ENCODE measurements at places on chromosomes 7 and 10.

DNA sequence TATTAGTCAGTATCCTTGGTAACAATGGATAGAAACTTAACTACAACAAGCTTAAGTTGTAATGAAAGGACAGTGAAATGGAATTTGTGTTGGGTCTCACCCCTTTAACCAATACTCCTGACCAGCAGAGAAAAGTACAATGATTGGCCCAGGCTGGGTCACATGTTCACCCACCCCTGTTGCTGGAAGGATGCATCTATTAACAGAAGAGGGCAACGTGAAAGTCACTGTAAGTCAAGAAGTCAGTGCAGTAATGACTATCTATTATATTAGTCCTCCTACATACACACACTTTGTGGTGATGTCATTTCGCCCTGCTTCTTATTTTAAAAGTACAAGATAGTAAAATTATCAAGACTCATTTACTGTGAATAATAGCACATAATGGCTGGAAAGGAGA is 16.2 kb downstream of the PNLIPRP2 start:
- DNase-seq = no peak

- no peak for DNase-seq
These were observed 13.1 kb downstream of the GNAT3 start for GRCh38 chr7:80498481-80499349.

DNA sequence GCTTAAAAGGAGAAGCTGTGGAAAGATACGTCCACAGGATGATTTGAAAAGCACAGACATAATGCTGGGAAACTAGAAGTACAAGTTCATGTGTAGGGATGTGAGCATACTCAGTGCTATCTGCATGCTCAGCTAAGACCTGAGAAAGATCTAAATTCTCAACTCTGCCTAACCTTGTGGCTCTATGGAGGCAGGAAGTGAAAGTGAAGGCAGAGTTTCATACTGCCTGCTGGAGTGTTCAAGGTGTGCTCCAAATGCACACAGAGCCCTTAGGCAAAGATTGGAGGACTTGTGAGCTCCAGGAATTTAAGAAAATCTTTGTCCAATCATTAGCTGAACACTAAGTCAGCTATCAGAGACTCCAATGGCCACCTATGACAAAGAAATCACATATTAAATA is 190.9 kb downstream of the RNLS start:
- DNase-seq = no peak

DNA sequence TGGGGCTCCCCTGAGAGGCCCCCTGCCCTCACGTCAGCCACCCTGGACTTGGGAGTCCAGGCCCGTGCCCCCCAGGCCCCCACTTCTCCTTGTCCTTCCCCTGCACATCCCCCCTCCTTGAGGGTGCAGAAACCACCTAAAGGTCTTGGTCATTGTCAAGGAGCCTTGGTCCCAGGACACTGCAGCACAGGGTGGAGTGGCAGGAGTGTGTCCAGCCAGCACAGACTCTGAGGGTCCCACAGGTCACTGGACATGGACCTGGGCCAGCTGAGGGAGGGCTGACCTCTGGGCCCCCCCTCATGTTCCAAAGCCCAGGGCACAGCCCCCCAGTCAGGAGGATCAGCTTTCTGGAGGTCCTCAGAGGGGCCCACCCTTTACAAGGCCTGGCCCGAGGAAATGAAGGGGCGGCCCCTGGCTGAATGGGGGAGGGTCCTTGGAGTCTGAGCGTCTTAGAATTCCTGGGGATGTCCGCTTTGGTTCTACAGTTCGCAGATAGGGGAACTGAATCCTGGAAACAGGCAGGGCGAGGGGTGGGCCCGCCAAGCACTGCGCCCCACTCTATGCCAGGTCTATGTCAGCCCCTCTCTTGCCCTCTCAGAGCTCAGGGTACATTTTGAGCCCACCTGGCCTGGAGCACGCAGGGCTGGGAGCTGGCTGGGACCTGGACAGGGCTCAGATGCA is 54.0 kb downstream of the PWWP2B start:
- DNase-seq = no peak

- no peak for DNase-seq
These were observed 18.6 kb downstream of the CUL1 start for GRCh38 chr7:148717266-148717793.

DNA sequence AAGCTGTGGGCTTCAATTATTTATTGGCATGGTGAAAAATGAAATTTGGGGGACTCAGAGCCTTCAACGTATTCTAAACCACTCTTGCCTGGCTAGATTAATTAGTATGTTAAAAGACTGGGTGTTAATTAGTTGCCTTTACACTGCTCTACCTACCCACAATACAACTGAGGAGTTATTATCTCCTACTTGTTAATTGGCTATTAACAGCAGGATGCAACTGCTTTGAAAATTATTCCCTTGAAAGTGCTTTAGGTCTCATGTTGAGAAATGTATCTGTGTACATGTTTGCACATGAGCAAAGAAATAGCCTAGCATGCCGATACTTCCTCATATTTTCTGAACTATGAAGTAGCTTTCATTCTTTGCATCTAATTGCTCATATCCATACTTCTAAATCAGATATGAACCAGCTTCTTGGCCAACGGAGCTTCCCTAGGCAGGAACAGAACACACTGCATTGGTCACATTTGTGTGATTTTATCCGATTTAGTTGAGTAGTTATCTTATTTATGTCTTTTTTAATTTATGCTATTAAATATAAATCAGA is 155.8 kb downstream of the GPAM start:
- no peak for DNase-seq

DNA sequence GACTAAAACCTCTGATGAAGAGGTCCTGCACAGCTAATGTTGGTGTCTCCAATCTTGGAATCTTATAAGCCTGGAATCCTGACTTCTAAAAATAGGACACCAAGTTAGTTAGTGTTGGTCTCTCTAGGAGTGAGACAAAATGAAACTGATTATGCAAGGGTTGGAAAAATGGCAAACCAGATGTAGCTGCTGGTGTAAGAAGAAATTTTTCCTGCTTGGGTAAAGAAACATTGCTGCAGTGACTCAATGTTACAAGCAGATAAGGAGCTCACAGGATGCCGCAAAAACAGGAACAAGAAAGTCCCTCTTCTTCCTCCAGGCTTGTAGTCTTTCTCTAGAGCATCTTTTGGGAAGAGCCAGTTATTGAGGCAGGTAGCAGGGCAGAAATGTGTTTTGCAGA is 449.0 kb downstream of the ETV1 start:
- DNase-seq = no peak

- DNase-seq = no peak
These were observed 74.9 kb downstream of the KCNMA1 start for GRCh38 chr10:77562742-77563141.

DNA sequence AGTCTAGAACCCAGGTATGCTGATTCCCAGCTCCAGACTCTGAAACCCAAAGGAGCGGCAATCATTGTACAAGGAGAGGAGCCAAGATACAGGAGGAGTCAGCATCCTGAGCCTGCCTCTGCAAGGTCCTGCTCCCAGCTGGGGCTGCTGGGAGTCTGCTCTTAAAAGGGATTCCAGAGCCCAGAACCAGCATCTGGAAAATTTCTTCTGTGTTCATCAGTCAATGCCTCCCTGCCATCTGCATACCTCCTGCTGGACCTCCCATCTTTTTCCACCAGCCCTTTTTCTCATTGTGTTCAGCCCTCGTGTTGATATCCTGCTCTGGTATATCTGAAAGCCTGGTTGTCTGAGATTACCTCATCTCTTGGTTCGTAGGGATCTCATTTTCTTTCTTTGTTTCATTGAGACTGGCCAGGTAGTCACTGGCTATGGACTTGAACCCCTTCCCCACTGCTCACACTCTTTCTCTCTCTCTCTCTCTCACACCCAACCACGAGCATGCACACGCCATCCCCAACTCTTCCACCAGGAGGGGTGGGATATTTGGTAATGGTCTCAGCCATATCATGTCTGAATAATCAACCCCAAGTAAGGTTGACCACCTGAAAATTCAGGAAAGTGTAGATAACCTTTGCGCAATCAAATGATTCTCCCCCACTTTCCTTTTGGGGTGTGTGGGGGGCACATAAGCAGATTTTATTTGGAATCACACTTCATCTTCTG is 608.8 kb downstream of the LRMDA start:
- DNase-seq = no peak

DNA sequence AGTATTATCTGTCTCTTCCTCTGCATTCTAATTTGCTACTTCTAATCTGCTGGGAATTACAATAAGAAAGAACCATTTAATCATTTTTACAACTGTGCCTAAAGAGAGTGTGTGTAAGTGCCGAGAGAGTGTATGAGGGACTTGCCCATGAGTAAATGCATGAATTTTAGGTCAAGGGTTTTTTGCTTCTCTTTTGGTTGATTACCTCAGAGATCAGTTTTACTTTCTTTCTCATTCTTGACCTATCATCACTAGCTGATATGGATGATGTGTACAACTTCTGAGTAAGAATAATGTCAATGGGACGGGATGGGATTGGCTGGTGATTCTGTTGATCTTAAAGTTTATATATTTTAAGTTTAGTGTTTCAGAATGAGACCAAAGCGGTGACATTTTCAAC is 47.8 kb downstream of the IKZF1 start:
- DNase-seq = no peak

DNA sequence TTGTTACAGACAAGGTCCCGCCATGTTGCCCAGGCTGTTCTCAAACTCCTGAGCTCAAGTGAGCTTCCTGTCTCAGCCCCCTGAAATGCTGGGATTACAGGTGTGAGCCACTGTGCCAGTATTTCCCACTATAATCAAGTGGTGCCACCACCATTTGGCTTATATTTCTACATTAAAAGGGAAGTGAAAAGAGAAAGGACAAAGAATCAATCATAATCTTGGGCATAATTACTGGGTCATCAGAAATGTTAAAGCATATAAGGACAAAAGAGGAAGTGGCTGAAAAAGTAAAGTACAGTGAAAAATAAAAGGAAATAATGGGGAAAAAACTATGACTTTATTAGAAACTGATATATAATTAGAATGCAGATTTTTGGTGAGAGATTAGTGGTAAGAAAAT is 25.7 kb upstream of the ENTPD1 start:
- DNase-seq = no peak

GRCh38 chr10:48234295-48234694 is 40.2 kb downstream of the FRMPD2 start:
- no peak for DNase-seq

- DNase-seq = no peak
These were observed 10.9 kb downstream of the MARVELD1 start for GRCh38 chr10:97724341-97724941.

GRCh38 chr10:70761031-70761601 is 24.1 kb downstream of the TBATA start:
- DNase-seq = no peak

GRCh38 chr7:30240106-30240800 is 44.1 kb upstream of the ZNRF2 start:
- DNase-seq = no peak

DNA sequence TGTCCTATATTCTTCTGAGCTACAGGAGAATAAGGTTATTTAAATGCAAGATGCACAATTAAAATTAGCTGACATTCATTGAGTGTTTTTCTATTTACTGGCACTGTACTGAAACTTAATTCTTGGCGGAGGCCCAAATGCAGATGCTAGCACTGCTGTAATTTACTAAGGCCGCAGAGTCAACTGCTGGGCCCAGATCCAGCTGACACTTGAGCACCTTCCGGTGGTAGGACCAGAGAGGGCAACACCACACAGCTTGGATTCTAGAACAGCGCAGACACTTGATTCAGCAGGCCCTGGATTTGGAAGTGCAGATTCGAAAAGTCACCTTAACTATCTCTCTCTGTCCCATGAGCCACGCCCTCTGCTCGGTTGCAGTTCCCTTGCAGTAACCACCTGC is 228.6 kb upstream of the TMEM72 start:
- DNase-seq = no peak

- DNase-seq = no peak
These were observed 27.8 kb downstream of the DCLRE1C start for GRCh38 chr10:14926061-14926470.

DNA sequence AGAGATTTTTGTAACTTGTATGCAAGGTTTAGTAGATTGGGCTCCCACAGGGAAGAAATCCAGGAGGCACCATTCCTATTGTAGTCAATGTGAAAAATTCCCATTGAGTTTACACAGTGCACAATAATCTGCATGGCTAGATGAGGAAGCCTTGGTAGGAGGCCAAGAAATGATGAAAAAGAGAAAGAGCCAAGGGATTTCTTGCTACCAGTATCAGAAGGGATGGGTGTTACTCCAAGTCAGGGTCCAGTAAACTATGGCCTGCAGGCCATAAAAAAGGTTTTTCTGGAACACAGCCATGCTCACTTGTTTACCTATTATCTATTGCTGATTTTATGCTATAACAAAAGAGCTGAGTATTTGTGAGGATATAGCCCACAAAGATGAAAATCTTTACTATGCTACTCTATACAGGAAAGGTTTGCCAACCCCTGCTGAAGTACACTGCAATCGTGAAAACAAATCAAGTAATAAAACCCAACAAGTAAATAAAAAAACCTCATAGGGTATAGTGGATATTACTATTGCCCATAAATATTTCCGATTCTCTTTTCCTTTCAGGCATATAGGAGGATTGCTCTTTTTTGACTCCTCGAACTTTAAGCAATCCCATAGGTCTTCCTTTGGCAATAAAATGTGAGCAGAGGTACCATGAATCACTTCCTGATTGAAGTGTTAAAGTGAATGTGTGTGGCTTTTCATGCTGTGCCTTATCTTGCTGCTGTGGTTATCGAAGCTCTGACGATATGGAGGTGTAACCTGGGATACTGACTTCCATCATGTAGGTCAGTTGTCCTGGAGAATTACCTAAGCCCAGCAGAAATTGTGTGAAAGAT is 256.3 kb upstream of the MAGI2 start:
- DNase-seq = no peak

GRCh38 chr10:79932841-79933379 is 16.0 kb downstream of the SFTPD start:
- DNase-seq = no peak

- no peak for DNase-seq
These were observed 4.6 kb upstream of the SLC13A1 start for GRCh38 chr7:123204206-123204835.

- no peak for DNase-seq
These were observed 572.8 kb downstream of the INHBA start for GRCh38 chr7:41130086-41130485.

DNA sequence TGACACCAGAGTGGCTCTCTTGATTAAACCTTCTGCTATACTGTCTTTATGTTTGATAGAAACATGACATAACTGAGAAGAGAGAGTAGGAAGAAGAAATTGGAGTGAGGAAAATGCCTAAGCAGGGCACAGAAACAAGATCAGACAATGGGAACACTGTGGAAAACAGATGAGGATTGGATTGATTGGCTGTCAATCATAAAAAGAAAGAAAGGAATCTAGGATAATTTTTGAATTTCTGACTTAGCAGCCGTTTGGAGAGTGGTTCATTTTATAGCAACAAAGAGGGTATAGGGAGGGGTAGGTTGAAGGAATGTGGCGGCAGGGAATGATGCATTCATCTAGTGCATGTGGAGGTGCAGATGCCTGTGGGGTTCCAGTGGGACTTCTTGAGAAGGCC is 7.8 kb downstream of the TEX47 start:
- no peak for DNase-seq
